Caki2 (cell line): ENCODE measurements at places on chromosomes 16 and 17. TPM values are rescaled to one million over a fixed set of nuclear protein-coding genes. Genes with fewer than 3 reads are reported as not detected.

DNA sequence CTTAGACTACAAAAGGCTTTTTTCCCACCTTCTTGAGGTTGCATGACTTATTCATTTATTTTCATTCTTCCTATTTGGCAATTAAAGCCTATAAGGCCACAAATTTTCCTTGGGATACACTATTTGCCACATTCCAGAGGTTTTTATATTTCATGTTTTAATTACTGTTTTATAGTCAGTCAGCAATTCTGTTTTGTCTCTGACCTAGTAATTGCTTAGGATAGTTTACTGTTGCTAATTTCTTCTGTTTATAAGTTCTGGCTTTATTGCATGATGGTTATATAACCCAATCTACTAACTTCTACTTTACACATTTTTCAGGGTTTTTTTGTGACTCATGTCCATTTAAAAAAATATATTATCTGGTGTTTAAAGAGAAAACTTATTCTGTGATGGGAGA lies 2.5 kb downstream of the ZNF23 start:
- DNase-seq: no peak

- no peak for DNase-seq
Measured at GRCh38 chr17:66002812-66003211, 189.1 kb downstream of the CEP112 start.

GRCh38 chr17:65074778-65075250 lies 18.3 kb upstream of the GNA13 start:
- DNase-seq: no peak

DNA sequence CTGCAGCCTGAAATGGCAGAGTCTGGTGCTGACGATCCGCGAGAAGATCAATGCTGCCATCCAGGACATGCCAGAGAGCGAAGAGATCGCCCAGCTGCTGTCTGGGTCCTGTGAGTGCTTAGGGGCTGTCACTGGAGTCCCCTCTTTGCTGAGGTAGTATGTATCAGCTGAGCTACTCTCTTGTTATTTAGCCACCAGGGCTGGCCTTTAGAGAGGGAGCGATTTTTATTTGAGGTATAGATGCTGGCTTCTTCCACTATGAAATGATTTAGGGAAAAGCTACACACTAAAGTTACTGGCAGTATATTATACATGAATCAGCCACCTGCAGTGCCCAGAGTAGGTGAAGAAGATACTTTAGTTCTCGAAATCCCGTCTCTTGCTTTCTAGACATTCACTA lies 2.6 kb downstream of the CDK5RAP3 start:
- DNase-seq: no peak

GRCh38 chr16:17827313-17827712 lies 356.6 kb upstream of the XYLT1 start:
- DNase-seq: no peak

DNA sequence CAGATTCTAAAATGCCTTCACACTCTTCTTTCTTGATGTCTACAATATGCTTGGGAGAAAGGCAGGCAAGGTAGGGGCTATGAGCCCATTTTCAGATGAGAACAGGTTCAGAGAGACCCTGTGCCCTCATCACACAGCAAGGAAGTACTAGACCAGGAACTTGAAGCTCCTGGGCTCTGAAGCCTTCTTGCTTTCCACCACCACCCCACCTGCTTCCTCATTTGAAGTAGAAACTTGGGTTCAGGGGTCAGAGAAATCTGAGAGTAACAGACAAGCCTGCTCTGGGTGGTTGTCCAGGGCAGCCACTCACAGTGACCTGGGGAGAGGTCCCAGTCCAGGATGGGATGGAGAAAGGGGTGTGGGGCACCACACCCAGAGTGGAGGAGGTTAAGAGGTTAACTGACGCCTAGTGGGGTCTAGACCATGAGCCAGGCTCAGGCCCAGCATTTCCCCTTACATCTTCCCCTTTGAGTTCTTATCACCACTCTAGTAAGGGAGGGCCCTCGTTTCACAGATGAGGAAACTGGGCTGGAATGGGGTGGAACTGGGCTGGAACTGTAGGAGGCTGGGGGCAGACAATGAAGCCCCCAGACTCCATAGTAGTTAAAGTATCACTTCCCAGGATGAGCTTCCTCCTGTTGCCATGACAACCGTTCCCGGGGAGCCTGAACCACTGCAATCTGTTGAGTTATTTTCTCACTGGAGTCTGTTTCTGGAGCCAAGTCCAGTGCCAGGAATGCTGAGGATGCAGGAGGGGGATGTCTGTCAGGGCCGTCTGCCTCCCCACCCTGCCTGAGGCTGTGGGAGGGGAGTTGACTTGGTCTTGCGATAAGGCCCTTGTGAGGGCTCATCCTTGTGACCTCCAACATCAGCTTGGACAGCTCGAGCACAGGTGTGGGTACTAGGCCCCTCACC lies 16.2 kb upstream of the PHF12 start:
- no peak for DNase-seq

DNA sequence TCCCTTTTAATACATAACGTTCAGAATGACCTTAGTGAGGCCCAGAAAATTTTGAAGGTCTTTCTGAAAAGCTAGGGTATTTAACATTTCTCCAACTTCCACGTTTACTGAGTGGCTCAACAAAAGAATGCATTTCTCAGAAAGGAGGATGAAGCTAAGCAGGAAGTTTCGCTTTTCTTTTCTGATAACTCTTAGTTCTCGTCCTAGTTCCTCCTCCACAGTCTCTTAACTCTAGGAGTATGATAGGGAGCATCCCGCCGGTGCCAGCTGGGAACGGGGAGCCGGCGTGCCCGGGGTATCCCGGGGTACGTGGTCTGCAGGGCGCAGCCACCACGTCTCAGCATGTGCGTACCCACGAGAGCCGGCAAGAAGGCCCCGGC lies 363 bp downstream of the KARS1 start:
- no peak for DNase-seq

GRCh38 chr16:2250652-2251295 lies 613 bp downstream of the ECI1 start:
- DNase-seq: peak; percentile 73

DNA sequence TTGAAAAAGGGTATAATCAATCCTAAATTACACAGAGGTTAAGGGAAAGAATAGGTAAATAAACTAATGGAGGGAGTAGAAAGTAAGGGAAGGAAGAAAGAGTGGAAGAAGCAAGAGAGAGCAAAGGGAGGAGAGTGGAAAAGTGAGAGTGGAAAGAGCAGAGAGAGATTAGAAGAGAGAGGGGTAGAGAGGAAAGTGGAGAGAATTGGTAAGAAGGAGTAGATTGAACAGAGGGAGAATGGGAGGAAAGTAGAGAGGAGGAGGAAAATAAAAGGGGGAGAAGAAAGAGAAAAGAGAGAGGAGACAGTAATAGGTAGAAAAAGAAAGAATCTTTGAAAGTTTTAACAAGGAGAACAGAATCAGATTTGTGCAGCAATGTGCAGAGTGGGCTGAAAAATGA lies 24.9 kb downstream of the TERB1 start:
- no peak for DNase-seq

DNA sequence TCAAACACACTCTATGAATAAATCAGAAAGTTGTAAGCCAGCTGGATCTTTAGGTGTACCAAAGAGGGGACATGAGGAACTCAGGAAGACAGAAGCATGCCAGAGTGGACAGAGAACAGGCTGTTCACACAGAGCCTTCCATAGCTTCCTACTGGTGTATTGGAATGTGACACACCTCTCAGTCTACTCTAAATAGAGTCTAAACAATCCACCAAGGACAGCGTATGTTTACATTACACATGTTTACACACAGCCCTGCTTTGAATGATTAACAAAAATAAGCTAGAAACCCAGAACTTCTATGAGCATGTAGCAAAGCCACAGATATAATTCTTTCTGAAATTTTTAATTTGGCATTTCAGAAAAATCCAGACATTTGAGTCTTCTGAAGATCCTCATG lies 1279.0 kb upstream of the CDH8 start:
- DNase-seq: peak; percentile 18

GRCh38 chr16:8867216-8867931 lies 1.4 kb downstream of the CARHSP1 start:
- no peak for DNase-seq

DNA sequence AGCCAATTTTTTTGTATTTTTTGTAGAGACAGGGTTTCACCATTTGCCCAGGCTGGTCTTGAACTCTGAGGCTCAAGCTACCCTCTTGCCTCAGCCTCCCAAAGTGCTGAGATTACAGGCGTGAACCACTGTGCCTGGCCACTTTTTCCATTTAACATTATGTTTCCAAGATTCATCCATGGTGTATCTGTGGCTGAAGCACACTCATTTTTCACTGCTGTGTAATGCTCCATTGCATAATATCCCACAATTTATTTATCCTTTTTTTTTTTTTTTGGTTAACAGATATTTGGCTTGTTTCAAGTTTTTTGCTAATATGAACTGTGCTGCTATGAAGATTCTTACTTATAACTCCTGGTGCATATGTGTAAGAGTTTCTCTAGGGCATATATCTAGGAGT lies 1.9 kb upstream of the NUP93 start:
- no peak for DNase-seq

DNA sequence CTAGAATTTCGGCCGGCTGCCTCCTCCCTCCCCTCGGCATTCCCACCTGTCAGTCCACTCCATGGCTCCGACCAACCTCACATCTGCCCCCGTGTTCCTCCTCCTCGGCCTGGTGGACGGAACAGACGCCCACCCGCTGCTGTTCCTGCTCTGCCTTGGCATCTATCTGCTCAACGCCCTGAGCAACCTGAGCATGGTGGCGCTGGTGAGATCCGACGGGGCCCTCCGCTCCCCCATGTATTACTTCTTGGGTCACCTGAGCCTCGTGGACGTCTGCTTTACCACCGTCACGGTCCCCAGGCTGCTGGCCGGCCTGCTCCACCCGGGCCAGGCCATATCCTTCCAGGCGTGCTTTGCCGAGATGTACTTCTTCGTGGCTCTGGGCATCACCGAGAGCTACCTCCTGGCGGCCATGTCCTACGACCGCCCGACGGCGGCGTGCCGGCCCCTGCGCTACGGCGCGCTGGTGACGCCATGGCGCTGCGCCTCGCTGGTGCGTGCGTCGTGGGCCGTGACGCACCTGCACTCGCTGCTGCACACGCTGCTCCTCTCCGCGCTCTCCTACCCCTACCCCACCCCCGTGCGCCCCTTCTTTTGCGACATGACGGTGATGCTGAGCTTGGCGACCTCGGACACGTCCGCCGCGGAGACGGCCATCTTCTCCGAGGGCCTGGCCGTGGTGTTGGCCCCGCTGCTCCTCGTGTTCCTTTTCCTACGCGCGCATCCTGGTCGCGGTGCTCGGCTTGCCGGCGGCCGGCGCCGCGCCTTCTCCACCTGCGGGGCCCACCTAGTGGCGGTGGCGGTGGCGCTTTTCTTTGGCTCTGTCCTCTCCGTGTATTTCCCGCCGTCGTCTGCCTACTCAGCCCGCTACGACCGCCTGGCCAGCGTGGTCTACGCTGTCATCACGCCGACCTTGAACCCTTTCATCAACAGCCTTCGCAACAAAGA lies at the start of gene OR3A2:
OR3A2 (minus strand) TSS at position 440 of the 948 bp plus-strand sequence.
- DNase-seq: no peak

- no peak for DNase-seq
Measured at GRCh38 chr16:14005335-14005734, 65.8 kb upstream of the MRTFB start.

- no peak for DNase-seq
Measured at GRCh38 chr16:8773537-8773936, 23.9 kb downstream of the TMEM186 start.

DNA sequence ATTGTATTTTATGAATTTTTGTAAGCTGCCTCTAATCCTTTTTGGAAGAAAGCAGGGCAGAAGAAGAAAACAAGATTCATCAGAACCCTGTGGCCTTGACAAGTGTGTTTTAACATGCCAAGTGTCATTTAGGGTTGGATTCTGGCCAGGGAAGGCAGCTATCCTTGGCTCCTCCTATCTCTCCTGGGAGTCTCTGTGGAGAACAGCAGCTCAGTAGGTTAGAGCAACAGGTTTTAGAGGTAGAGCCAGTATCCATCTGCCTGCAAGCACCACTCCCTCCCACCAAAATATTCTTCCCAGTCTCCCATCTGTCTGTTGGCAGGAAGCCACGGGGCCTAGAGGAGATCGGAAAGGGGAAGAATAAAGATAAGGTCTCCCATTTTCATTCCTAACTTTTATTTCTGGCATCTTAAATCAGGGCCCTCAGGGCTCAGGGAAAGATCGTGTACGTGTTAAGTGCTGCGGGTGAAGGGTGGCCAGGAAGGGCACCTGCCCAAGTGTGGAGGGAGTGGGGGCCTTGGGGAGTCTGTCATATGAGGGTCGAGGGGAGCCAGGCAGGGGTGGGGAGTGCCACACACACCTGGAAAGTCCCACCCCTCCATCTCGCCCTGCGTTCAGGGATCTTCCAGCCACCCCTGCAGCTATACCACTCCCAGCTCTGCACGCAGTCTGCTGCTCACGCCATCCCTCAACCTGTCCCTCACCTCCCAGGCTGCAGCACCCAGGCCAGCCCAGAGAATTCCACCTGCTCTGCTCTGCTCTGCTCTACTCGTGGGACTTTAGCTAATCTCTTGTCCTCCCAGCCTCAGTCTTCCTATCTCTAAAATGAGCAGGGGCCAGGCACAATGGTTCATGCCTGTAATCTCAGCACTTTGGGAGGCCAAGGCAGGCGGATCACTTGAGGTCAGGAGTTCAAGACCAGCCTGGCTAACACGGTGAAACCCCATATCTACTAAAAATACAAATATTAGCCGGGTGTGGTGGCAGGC lies 17.1 kb upstream of the CPSF4L start:
- no peak for DNase-seq

- DNase-seq: no peak
Measured at GRCh38 chr17:41773731-41774193, 12.7 kb downstream of the JUP start.

DNA sequence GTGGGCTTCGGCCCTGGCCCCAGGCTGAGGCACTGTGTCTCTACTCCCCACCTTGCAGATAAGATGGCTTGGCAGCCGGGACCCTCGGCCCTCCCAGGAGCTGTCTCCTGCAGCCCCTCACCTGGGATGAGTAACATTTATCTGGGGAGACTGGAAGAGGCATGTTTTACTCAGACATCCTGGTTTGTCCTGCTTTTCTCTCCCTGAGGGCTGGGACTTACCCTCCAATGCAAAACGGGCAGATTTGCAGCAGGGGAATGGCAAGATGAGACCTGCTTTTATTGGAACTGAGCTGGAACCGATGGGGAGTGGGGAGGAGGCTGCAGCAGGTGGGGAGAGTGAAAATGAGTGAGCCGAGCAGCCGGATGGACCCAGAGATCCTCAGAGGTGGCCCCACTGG lies 27.3 kb upstream of the UBE2G1 start:
- no peak for DNase-seq

DNA sequence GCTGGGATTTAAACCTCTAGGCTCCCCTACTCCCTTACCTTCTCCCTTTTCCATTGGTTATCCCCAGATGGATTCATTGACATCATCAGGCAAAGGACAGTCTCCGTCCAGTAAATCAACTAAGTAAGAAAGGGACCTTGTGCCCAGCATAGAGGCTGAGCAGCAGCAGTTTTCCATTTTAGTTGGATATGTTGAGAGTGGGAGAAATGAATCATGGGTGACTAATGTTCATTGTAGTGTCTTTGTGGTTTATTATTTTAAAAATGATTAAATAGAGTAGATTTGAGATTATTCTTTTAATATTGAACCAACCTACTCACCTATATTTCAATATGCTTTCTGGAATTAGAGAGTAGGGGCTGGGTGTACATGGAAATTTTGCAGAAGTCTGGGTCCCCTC lies 99.4 kb upstream of the CACNG3 start:
- no peak for DNase-seq

GRCh38 chr17:4636474-4637100 lies 4.9 kb downstream of the ALOX15 start:
- no peak for DNase-seq

The ARL5C gene
- not detected in 2 replicates for total RNA-seq

The RUNDC3A gene
- 2.2 TPM in 1 of 2 replicates, not detected in the other for total RNA-seq

The CSH2 gene
- not detected in 2 replicates for total RNA-seq

The TEX19 gene
- 0.37 and 1.9 TPM in 2 replicates for total RNA-seq

The CARD14 gene
- not detected in 2 replicates for total RNA-seq

The TRIM72 gene
- not detected in 2 replicates for total RNA-seq

The KRT9 gene
- not detected in 2 replicates for total RNA-seq
